Skeletal muscle tissue (tissue), 5 donors: ENCODE measurements at places on chromosomes 2 and 18. TPM values are rescaled to one million over a fixed set of nuclear protein-coding genes. Genes with fewer than 3 reads are reported as not detected.

The EVA1A gene
- 6.3 TPM for total RNA-seq

The KCNJ13 gene
- total RNA-seq, result not detected

The TRPM8 gene
- total RNA-seq, result not detected

The IL1F10 gene
- not detected for total RNA-seq

The CHRNA1 gene
- 48.0 TPM for total RNA-seq

The PER2 gene
- 8.4 TPM for total RNA-seq

The GAREM1 gene
- total RNA-seq, result 5.2 TPM

The TCF23 gene
- 0.52 TPM for total RNA-seq

The HOXD4 gene
- total RNA-seq, result 1.0 TPM

The PROM2 gene
- under 0.01 TPM for total RNA-seq

The NAT8 gene
- not detected for total RNA-seq

The ATG16L1 gene
- 18.3 TPM for total RNA-seq

The SIX3 gene
- total RNA-seq, result not detected

The NFATC1 gene
- total RNA-seq, result 10.4 TPM

The AGXT gene
- not detected for total RNA-seq

The DNAJC10 gene
- total RNA-seq, result 27.1 TPM

The ASB18 gene
- 3.1 TPM for total RNA-seq

The DES gene
- 3,588 TPM for total RNA-seq

The DUSP19 gene
- total RNA-seq, result 2.1 TPM

The GPN1 gene
- total RNA-seq, result 30.3 TPM

The CHRNG gene
- 35.5 TPM for total RNA-seq

The ECEL1 gene
- 1.0 TPM for total RNA-seq

The POTEC gene
- total RNA-seq, result not detected

The DNAJB2 gene
- total RNA-seq, result 49.6 TPM

The PLEK gene
- 9.4 TPM for total RNA-seq

The CRYGC gene
- total RNA-seq, result not detected

The KDSR gene
- total RNA-seq, result 12.5 TPM

The EGR4 gene
- total RNA-seq, result not detected

The GAD1 gene
- total RNA-seq, result 0.52 TPM

The EMX1 gene
- not detected for total RNA-seq

The FBXO36 gene
- total RNA-seq, result 2.1 TPM

The TUBA3E gene
- not detected for total RNA-seq

The SCYGR1 gene
- not detected for total RNA-seq

The SKOR2 gene
- total RNA-seq, result not detected

The TSPYL6 gene
- total RNA-seq, result not detected

The TNFRSF11A gene
- total RNA-seq, result 8.9 TPM

The ARHGAP25 gene
- total RNA-seq, result 4.7 TPM

The TMEM198 gene
- total RNA-seq, result 2.1 TPM

The NOL4 gene
- total RNA-seq, result not detected

The SP110 gene
- 4.7 TPM for total RNA-seq

The MAP2 gene
- total RNA-seq, result 3.7 TPM

The CD207 gene
- total RNA-seq, result under 0.01 TPM

The DHRS9 gene
- 2.1 TPM for total RNA-seq

The SMARCAL1 gene
- total RNA-seq, result 13.0 TPM

The UGT1A3 gene
- total RNA-seq, result not detected

The CCBE1 gene
- 2.6 TPM for total RNA-seq

The PLA2R1 gene
- total RNA-seq, result 2.6 TPM

The IL1R1 gene
- total RNA-seq, result 6.3 TPM

The IL36G gene
- not detected for total RNA-seq

The RBKS gene
- 2.1 TPM for total RNA-seq

The FAM117B gene
- 2.1 TPM for total RNA-seq

The TDRD15 gene
- not detected for total RNA-seq

The CRYBA2 gene
- not detected for total RNA-seq

The APOB gene
- total RNA-seq, result 0.52 TPM

The SP140 gene
- total RNA-seq, result 0.52 TPM

The DYTN gene
- not detected for total RNA-seq

The POTEI gene
- under 0.01 TPM for total RNA-seq
